ENCODE measurements at places on chromosomes 7 and 10.

- DNase-seq, result no peak
Observed at GRCh38 chr10:129530581-129530980, 63.5 kb downstream of the MGMT start.

- DNase-seq, result peak; percentile 22
Observed at GRCh38 chr10:79356104-79356503, 8.8 kb downstream of the PPIF start.

DNA sequence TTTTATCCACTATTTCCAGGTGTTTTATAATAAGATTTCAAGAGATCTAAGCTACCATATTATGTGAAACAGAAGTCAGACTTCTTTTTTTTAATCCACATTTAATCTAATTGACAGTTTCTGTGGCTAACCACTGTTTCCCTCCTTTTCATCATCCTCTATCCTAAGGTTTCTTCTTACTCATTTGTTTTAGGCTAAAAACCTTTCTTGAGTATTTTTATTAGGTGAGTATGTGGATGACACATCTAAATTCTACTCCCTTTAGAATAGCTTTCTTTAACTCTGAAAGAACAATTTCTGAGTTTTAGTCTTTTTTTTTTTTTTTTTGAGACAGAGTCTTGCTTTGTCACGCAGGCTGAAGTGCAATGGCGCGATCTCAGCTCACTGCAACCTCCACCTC, 62.7 kb downstream of the NPY start:
- DNase-seq, result no peak

DNA sequence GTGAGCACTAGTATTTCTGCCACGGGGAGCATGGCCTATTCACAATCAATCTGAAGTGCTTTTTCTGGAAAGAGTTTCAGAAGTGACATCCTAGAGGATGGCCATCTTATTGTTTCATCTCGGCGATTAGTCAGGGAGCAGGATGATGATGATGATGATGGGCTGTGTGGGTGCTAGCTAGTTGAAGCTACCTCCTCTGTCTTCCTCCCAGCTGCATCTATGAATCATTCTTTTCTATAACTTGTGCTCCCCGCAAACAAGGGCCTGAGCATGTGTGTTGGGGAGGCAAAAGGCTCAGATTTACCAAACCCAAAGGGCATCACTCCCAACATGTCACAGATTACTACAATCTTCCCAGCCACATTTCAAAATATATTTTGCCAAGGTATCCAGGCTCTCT, 118.7 kb upstream of the LAMB4 start:
- no peak for DNase-seq

DNA sequence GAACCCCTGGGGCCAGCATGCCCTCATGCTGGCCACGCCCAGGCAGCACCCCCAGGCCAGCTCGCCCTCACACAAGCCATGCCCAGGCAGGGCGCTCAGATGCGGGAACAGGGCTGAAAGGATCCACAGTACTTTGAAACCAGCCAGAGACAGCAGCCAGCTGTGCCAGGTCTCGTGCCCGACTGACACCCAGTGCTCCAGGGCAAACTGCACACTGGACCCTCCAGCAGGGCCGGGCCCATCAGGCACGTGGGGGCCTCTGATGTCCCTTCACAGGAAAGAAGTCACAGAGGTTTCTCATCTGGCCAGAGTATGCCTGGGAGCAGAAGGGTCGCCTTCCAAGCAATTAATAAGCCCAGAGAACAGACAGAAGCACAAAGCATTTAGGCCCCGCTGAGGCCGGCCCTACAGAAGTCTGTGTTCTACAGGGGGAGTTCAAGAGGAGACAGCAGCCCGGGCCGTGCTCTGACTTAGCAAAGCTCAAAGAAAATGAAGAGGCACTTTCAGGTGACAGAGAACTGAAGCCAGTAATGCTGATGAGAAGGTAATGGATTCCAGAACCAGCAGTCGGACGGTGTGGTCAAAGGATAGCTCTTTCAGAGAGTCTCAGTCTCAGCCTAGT, 21.4 kb downstream of the MAD1L1 start:
- DNase-seq, result no peak
